ENCODE measurements at places on chromosomes 4 and X. TPM values are rescaled to one million over a fixed set of nuclear protein-coding genes. Genes with fewer than 3 reads are reported as not detected.

- H3K4me3 ChIP-seq = no peak overlapping the region
- no peaks in the 10 kb centered on the region for H3K27me3 ChIP-seq
- H3K36me3 ChIP-seq = no peaks in the 10 kb centered on the region
- H3K4me1 ChIP-seq = no peaks in the 10 kb centered on the region
- H3K27ac ChIP-seq = no peak overlapping the region
Measured at GRCh38 chr4:5964030-5964429, 54.2 kb downstream of the C4orf50 start.

DNA sequence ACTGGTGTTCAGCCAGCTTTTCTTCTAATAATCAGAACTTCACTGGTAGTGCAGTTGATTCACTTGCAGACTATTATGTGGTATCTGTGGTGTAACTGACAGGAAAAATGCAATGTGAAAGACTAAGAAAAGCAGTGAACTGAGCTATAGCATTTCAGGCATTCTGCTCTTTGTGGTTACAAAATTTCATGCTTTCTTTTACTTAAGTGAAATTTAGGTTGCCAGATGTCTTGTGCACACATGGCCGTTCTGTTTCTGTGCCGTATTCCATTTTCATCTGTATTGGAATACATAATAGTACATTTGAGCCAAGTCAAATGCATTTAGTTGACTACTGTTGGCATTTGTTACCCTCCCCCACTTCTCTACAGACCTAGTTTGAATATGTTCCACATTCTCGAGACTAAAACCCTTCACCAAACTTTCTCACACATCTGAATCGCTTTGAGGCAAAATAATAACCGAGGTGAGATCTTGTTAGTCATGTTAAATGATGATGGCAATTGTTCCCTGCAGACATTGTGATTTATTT, 8.2 kb downstream of the RTL3 start:
- no peaks in the 10 kb centered on the region for H3K27me3 ChIP-seq
- H3K27ac ChIP-seq = no peak overlapping the region
- no peaks in the 10 kb centered on the region for H3K4me1 ChIP-seq
- no peaks in the 10 kb centered on the region for H3K36me3 ChIP-seq
- DNase-seq = no peak

DNA sequence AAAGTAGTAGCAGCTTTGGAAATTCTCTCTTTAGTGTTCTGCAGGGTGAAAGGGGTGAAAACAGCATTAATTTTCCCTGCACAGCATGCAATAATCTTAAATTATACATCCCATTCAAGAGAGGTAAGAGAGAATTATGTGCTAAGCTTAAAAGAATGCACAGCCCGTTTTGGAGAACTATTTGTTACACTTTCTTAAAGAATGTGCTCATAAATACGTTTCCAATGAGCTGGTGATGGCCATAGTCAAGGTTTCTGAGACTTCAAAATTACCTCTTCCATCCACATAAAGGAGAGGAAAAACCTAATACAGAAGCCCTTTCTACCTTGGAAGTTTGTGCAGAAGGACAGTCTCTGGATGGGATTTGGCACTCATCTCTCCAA, 766.7 kb upstream of the TENM3 start:
- no peaks in the 10 kb centered on the region for H3K4me1 ChIP-seq
- H3K27me3 ChIP-seq = no peaks in the 10 kb centered on the region
- H3K36me3 ChIP-seq = no peaks in the 10 kb centered on the region
- no peak overlapping the region for H3K27ac ChIP-seq
- DNase-seq = no peak

The POLA1 gene
- total RNA-seq = 20.6 TPM

DNA sequence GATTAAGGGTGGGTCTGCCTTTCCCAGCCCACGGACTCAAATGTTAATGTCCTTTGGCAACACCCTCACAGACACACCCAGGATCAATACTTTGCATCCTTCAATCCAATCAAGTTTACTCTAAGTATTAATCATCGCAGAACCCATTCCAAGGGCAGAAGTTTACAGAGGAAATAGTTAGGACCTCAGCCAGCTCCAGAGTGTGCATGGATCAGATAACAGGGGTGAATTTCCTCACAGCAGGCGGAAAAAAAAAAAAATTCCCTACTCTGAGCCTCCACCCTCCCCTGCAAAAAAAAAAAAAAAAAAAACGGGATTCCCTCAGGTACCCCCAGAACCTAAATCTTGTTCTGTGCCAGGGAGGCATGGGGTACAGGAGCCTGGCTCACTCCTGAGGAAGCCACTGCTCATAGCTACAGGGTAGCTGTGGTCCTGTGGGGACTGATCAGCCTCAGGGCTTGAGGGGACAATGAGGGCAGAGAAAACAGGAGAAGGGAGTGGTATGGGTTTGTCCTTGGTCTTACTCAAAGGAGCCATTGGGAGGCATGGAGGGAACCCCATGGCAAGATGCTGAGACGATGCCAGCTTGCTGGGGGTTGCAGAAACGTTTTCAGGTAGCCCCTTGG, 113.0 kb downstream of the DHRSX start:
- no peak overlapping the region for H3K27ac ChIP-seq
- H3K27me3 ChIP-seq = no peaks in the 10 kb centered on the region
- no peak for DNase-seq
- no peaks in the 10 kb centered on the region for H3K4me1 ChIP-seq
- no peak overlapping the region for H3K4me3 ChIP-seq
- H3K36me3 ChIP-seq = peaks cover 10% of the 10 kb centered on the region

- H3K27me3 ChIP-seq = no peaks in the 10 kb centered on the region
- H3K4me3 ChIP-seq = no peak overlapping the region
- DNase-seq = no peak
- H3K27ac ChIP-seq = no peak overlapping the region
- H3K36me3 ChIP-seq = no peaks in the 10 kb centered on the region
- no peaks in the 10 kb centered on the region for H3K4me1 ChIP-seq
Measured at GRCh38 chrX:129449148-129449547, 74.1 kb downstream of the SMARCA1 start.

- no peak overlapping the region for H3K4me3 ChIP-seq
- peaks cover 6% of the 10 kb centered on the region for H3K4me1 ChIP-seq
- no peaks in the 10 kb centered on the region for H3K36me3 ChIP-seq
- H3K27ac ChIP-seq = no peak overlapping the region
- DNase-seq = no peak
Measured at GRCh38 chr4:113179996-113180395, 130.5 kb downstream of the ANK2 start.

DNA sequence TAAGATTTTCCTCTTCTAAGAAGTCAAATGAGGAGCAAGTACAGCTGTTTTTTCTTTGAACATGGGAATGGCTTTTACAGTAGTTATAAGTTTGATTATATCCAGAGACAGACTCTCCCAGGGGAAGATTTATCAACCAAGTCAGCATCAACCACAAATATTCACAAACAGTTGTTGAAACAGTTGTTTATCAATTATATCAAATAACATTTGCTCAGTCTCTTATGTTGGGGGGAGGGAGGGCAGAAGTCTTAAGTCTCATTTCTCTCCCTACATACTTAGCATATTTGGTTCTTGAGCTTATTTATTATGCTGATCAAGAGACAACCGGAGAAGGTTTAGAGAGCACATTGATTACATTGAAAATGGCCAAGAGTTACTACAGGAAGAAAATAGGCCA, 110.1 kb downstream of the FBXO8 start:
- no peaks in the 10 kb centered on the region for H3K27me3 ChIP-seq
- H3K4me3 ChIP-seq = no peak overlapping the region
- no peak for DNase-seq
- H3K4me1 ChIP-seq = no peaks in the 10 kb centered on the region
- no peak overlapping the region for H3K27ac ChIP-seq

DNA sequence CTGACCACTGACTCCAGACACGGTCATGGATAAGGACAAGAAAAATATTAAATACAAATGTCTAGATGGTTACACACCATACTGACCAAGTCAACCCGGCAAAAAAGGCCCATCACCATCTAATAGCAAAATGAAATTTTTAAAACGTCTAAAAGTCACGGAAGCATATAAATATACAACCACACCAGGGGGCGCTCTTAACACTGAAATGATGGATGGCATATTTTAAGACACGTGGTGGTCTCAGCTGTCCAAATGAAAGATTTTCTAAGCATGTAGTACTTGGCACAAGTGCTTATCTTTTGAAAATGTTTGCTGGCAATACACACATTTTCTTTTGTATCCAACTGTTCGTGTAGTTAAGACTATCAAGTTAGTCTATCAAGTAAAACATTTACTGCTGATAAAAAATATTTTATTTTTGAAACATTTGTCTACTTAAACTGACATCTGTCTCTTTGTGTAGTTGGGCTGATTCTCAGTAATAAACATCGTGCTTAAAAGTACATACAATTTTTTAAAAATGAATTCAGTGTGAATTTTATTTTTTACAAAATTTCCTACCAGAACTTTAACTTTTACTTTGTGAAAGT, 64.6 kb downstream of the COX7B2 start:
- H3K27me3 ChIP-seq = no peaks in the 10 kb centered on the region
- H3K27ac ChIP-seq = no peak overlapping the region
- no peaks in the 10 kb centered on the region for H3K36me3 ChIP-seq
- DNase-seq = peak; percentile 6
- no peaks in the 10 kb centered on the region for H3K4me1 ChIP-seq

DNA sequence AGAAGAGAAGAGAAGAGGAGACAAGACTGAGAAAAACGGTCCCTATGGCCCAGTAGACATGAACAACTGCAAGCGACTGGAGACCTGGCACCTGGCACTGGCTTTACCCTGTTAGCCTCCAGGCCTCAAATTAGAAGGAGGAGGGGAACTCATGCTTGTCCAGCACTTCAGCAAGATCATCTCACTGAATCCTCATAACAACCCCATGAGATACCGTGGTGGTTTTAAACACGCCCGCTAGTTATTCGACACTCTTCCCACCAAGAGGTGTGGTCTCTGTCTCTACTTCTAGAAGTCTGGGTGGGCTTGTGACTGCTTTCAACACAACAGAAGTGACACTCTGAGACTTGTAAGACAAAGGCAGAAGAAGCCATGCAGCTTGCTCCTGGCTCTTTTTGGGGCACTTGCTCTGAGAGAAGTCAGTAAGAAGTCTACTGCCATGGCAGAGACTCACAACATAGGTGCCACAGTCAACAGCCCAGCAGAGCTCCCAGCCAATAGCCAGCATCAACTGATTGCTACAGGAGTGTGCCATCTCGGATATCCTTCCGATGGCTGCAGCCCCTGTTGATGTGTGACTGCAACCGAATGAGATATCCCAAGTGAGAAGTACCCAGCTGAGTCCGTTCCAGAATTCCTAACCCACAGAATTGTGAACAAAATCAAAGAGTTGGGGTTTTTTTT, 34.0 kb upstream of the BCOR start:
- H3K27me3 ChIP-seq = no peaks in the 10 kb centered on the region
- peak overlapping the region; percentile 84 for H3K27ac ChIP-seq
- no peak overlapping the region for H3K4me3 ChIP-seq
- H3K4me1 ChIP-seq = peaks cover 28% of the 10 kb centered on the region

DNA sequence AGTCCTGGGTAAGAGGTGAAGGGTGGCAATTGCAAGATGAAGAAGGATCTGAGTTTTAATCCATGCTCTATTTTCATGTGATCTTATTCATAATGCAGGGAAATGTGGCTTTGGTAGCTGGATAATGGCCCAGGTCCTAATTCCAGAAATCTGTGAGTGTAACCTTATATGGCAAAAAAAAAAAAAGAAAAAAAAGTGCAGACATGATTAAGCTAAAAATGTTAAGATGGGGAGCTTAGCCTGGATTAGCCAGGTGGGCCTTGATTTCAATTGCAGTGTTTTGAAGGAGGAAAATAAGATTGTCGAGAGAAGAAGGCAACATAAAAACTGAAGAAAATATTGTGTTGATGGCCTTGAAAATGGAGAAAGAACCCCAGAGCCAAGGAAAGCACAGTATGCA, 867.7 kb upstream of the HS3ST1 start:
- no peaks in the 10 kb centered on the region for H3K27me3 ChIP-seq
- H3K36me3 ChIP-seq = no peaks in the 10 kb centered on the region
- H3K27ac ChIP-seq = no peak overlapping the region
- DNase-seq = no peak

The CSAG2 gene
- total RNA-seq = not detected

DNA sequence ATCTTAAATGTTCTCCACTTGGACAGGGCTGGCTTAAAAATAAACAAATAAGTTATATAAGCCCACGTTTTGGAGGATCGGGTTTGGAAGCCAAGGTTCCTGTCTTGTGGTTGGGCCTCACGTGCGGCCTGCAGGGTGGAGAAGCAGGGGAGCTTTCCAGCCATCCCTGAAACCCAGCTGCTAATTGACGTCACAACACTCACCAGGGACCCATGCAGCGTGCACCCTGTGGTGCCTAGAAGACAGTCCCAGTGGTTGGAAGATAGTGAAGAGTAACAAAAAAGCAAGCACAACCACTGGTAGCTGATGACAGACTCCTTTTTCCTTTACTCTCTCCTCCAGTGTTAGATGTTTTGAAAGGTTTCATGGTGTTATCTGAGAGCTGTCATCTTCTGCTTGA, 142.0 kb upstream of the RBPJ start:
- H3K27me3 ChIP-seq = no peaks in the 10 kb centered on the region
- H3K36me3 ChIP-seq = no peaks in the 10 kb centered on the region
- H3K4me1 ChIP-seq = no peaks in the 10 kb centered on the region

The CT55 gene
- total RNA-seq = not detected

DNA sequence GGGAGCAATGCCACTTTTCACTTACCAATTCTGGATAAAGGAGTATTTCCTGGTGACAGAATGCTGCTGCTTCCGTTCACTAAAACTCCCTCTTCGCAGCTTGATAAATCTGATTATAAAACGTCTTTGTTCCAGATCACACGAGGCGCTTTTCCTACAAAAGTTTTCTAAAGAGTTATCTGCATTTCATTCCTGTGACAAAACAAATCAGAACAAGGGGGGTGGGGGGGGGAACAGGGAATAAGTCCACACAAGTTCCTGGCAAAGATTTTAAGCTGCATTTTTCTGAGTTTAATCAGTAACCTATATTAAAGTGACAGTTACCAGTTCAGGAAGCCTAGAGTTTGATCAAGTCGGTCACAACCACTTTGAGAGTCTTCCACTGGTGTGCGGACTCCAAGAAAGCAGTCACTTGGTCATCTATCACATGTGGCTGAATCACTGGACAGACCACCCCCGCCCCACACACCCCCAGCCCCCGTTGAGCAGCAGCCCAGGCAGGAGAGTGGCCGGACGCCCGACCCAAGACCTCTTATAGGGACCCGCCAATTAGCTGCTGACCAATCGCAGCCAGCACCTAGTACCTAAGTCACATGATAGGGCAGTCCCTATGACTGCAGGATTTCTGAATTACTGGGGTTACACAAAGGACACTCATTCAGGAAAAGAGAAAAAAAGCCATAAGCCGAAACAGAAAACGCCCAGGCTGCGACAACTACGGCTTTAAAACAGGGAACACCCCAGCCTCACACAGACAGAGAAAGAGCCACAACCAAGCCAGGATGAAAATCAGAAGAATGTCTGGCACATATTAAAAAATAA, 569.3 kb upstream of the DIPK2B start:
- H3K27me3 ChIP-seq = no peaks in the 10 kb centered on the region
- peak overlapping the region; percentile 70 for H3K4me3 ChIP-seq

The NDST4 gene
- total RNA-seq = not detected
